ENCODE measurements at places on chromosomes 5 and 9.

DNA sequence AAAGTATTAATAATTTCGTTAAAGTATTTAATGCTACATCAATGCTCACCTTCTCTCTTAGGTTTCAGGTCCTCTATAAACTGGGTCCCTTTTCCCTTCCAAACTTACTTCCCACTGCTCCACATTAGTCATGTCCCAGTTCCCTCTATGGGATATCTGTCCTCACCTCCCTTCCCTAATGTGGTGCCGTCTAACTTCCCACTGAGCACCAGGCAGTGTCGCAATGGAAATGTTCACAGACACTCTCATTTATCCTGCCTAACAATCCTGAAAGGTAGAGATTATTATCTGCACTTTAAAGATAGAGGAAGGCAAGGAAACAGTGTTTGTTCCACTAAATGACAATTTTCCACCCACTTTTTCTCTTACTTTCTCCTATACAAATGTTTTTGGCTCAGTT, 329.7 kb downstream of the CWC27 start:
- no peak for DNase-seq

DNA sequence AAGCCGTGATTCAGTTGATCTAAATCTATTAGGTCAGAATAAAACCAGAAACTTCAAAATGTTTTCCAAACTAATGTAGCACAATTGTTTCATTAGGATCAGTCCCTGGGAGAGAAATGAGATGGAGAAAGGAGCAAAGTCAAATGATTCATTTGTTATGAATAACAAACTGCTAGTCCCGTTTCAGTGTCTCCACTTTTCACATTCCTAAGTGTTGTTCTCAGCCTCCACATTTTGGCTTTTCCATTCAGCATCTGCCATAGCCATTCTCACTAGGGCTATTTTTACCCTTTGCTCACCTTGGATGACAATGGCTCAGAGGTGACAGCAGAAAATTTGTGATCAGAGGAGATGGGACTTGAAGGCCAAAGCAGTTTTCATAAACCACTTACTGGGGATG, 314.1 kb upstream of the KIF2A start:
- no peak for DNase-seq

GRCh38 chr5:10675177-10675700, 85.8 kb downstream of the DAP start:
- no peak for DNase-seq

GRCh38 chr9:68777070-68777763, 72.2 kb downstream of the PIP5K1B start:
- no peak for DNase-seq

- no peak for DNase-seq
Measured at GRCh38 chr9:109806506-109807115, 26.6 kb downstream of the PALM2AKAP2 start.

DNA sequence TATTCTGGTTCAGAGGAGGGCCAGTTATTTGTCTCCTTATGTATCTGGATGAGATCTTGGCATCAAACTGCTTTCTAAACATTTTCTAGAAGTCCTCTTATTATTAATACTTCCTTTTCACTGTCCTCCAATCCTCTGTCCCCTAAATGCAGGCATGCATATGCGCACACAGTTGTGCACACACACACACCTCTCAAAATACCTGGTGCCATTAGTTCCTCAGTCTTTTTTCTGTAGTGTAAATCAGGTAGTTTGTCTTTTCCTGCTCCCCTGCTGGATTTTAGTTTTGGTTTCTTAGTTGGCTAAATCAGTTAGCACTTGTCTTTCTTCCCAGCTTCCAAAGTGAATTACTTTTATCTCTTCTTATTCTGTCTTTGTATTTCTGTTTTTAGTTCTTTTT, 55.8 kb upstream of the LRRC70 start:
- no peak for DNase-seq

DNA sequence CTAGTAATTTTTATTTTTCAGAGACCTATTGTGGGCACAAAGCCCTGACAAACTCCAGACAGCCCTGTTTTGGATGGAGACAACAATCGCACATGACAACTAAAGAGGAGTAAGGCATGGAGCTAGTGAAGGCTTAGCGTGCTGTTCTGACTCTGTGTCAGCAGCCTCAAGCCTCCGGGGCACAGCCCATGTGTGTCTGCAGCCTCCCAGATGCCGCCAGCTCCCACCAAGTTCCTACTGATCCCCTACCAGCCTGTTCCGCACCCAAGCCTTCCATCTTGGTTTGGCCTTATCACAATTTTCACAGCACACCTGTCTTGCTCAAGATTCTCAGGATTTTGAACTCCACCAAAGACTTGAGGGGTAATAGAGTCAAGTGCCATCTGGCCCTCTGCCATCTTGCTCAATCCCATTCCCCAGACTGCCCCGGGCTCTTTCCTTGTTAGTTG, 70.3 kb upstream of the SH3PXD2B start:
- DNase-seq: no peak

- no peak for DNase-seq
Measured at GRCh38 chr5:68115584-68115983, 100.0 kb upstream of the PIK3R1 start.

DNA sequence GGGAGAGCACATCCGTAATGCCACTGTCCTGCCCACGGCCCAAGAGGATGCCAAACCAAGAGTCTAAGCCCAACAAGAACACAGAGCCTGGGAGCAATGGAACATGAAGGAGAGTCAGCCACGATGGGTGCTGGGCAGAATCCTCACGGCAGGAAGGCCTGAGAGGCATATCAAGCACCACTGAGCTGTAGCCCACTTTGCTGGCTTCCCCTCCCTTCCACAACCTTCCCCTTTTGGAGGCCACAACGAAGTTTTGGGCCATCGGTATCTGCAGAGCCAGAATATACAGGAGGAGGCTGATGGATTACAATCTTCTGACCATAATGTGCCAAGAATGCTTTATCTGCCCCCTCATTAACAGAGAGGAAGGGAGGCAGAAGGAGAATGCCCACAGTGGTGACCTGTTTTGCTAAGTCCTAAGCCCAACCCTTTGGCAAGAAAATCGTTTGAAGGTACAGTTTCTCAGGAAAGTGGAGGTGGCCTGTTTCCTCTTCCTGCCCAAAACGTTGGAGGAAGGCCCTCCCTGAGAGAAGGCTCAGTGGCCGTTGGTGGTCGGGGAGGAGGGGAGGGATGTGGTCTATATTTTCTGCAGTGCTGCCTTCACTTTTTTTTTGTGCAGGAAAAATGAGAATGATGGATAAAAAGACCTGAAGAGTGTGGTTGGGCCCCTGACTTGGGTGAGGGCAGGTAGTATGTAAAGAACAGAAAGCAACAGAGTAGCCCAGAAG, 26.2 kb downstream of the MACROH2A1 start:
- no peak for DNase-seq

GRCh38 chr5:42514754-42515153, 91.5 kb downstream of the GHR start:
- DNase-seq: peak; percentile 13

DNA sequence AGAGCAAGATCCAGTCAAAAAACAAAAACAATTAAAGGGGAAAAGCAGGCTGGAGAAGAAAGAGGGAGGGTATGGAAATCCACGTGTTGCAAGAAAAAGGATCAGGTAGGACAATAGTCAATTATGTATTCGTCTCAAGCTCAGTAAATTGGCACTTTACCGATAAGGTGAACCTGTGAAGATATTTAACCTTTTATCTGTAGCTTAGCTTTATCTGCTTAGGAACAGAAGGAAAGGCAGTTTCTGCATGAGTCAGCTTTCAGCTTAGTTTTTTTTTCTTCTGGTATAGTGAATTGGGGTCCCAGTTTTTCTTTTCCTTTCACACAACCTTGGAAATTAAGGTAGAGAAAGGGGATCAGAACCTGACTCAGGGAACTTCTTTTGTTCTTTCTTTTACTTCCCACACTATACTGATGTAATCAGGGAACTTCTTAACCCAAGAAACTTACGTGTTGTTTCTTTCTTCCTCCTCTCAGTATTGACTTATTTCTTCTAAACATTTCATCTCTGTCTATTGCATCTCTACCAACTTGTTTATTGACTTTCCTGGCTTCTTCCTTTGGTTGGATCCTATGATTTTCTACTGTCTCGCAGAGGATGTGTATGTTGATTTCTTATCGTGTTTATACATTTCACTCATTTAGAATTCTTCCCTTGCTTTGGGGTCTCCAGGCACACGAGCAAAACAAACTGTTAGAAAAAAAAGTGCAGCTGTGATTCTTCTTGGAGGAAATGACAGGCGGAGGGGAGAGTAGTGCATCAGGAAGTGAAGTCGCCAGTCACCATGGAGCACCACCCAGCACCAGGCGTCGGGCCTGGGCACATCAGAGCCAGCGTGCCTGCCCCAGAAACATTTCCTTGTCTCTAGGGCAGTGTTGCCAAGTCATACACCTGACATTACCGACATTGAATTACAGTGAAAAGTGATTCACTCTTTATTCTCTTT, 123.0 kb upstream of the LHFPL2 start:
- DNase-seq: no peak

- no peak for DNase-seq
Measured at GRCh38 chr5:118325931-118326330, 662.4 kb downstream of the DTWD2 start.

- DNase-seq: no peak
Measured at GRCh38 chr9:91814201-91814600, 135.8 kb downstream of the ROR2 start.

DNA sequence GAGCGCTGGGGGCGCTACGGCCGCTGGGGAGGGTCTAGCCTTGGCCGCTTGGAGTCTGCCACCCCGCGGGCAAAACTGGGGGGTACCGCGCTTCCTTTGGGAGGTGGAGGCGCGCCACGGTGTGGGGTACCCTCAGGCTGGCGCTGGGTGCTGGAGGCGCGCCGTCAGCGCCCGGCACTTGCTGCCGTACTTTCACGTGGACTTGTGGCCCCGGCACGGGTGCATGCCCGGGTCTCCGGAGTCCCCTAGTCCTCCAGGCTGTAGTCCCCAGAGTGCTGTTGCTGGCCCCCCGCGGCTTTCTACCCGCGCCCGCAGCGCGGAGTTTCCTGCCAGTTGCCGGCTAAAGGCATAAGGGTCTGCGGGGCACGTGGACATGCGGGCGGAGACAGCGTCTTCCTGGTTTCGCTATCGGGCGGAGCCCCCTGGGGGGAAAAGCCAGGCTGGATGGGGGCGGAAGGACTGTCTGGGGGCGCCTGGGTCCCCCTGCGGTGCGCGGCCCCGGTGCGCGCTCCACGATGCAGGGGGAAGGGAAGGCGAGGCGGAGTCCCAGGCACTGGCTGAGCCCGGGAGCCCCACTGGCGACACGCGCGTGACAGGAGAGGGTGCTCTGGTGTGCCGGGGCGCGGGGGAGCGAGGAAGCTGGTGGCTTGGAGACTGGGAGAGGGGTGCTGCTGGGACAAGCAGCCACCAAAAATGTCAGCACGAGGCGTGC, 666 bp downstream of the PPARGC1B start:
- peak; percentile 24 for DNase-seq

- DNase-seq: peak; percentile 99
Measured at GRCh38 chr9:3936520-3937235, 363.2 kb downstream of the GLIS3 start.

GRCh38 chr5:134917070-134917815, 12.3 kb downstream of the PCBD2 start:
- no peak for DNase-seq

DNA sequence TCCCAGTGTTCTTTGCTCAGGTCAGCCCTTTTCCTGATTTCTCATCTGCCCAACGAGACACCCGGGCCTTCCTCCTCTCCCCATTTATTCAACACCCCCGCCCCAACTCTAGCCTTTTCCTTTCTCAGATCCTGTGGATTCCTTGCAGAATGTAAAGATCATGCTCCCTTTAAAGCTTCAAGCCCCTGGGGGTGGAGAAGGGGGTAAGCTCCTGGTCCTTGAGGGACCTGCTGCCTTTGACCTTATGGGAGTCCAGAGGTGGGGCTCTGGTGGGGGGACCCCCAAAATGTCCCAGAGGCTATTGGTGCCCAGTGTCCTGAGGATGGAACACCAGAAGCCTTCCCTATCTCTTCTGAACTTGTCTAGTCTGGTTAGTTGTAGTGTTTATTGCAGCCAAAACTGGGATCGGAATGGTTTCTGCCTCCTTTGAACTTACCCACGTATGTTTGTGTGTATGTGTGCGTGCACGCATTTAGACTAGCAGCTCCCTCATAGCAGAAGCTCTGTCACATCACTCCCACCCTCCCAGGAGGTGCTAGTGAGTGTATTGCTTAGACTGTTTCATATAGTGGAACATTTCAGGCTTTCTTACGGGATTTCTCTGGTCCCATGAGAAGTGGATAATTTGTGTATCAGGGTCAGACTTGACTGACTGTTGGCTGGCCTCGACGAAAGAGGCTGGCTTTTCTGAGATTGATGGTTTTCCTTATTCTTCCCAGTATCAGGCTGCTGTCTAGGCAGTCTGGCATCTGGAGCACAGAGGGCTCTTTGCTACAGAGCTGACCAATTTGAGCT, 1.1 kb downstream of the GALNT10 start:
- no peak for DNase-seq

- no peak for DNase-seq
Measured at GRCh38 chr9:70093944-70094343, 50.3 kb downstream of the MAMDC2 start.

DNA sequence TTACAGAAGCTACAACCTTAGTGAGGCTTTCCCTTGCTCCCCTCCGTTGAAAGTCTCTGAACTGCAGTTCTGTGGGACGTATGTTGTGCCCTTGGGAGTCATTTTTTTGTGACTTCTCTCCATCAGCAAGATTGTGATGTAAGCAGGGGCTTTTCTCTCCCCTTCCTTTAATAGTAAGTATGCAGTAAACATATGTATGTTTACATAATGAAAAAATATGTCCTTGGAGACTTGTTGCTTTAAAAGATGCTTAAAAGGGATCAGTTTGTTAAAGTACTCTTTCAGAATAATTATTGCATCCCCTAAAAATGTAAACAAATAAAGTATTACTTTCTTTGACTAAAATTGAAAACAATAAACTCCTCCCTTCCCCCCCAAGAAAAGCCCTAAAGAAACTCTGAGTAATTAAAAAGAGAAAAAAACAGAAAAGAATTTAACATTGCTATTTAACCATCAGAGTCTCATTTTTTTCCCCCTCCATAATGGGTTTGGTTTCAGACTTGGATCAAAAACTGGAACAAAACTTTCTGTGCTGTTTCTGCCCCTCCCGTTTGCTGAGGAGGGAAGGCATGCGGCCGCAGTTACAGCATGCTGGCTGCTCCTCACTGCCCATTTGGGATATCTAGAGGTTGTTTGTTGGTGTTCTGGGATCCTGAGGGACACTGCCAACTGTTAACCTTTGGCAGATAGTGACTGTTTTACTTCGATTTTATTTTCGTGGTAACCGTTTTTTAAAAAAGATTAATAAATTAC, 40.2 kb downstream of the TRIO start:
- DNase-seq: no peak

GRCh38 chr9:28668158-28668557, 1094.9 kb upstream of the C9orf72 start:
- no peak for DNase-seq

GRCh38 chr5:147101659-147102369, 133.0 kb upstream of the STK32A start:
- DNase-seq: no peak

GRCh38 chr5:78335976-78336375, 24.4 kb upstream of the SCAMP1 start:
- DNase-seq: no peak
